ENCODE measurements at places on chromosomes 11 and 22. TPM values are rescaled to one million over a fixed set of nuclear protein-coding genes. Genes with fewer than 3 reads are reported as not detected.
A peak's percentile ranks its signal among the peaks of the same experiment; 100 is the strongest.

The TREH gene
- not detected for total RNA-seq

The APOA1 gene
- total RNA-seq = not detected

The CHST1 gene
- total RNA-seq = not detected

DNA sequence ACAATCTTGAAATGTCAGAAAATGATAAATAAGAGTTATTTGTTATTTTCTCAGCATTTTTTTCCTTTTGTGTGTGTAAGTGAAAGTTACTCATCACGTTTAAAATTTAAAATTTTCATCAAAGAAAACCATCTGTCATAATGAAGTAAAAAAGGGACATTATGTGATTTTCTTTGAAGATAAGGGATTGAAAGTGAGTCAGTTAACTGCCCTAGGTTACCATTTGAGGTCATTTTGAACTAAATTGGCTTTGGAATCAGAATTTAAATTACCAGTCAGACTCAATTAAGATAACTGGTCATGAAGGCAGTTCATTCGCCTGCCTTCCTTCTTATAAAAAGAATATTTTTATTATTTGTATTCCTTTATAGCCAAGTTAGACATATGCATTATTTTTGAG, 14.3 kb downstream of the NCAM1 start:
- no peak overlapping the region for H3K27ac ChIP-seq
- no peaks in the 10 kb centered on the region for H3K36me3 ChIP-seq
- DNase-seq = no peak
- no peaks in the 10 kb centered on the region for H3K4me1 ChIP-seq

- no peak overlapping the region for H3K27ac ChIP-seq
- no peak overlapping the region for H3K4me3 ChIP-seq
- no peak for DNase-seq
- H3K27me3 ChIP-seq = peaks cover 10% of the 10 kb centered on the region
These were observed 12.0 kb downstream of the SLC6A5 start for GRCh38 chr11:20611445-20611844.

DNA sequence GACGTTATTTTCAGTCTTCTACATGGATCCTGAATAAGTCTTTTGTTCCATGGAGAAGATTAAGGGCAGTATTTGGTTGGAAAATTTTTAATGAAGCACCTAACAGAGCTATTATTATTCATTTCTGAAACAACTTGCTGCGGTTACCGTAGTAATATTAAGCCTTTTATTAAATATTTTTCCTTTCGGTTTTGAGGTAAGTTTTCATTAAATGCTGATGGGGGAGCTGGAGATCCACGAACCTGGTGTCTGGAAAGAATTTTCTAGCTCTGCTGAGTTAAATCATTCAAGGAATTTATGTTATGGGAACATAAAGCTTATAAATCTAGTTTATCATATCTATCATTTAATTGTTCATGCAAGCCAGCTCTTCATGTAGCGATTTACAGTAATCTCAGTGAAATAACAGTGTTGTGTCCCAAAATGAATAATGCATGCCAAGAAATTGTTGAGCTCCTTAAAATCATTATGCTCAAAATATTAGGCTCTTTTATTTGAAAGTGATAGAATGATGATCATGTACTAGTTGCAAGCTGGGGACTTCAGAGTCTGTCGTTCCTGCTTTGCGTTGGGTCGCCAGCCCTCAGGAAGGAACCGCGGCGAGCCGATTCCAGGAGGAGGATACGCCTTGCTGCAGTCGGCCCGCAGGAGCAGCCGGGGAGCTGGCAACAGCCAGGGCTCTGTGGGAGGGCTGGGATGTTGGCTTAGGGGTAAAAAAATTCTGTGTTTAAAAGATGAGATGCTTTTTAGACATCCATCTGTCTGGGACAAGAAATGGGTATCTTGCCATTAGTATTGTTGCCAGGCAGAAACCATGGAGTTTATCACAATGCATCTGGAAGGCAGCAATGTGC, 83.1 kb downstream of the TBC1D22A start:
- peaks cover 71% of the 10 kb centered on the region for H3K4me1 ChIP-seq
- no peaks in the 10 kb centered on the region for H3K27me3 ChIP-seq
- H3K36me3 ChIP-seq = 0 out of 2 replicates have a peak, but pooled peaks cover 9% of the 10 kb centered on the region
- peak; percentile 8 for DNase-seq
- H3K4me3 ChIP-seq = peak overlapping the region; percentile 54

- H3K27ac ChIP-seq = no peak overlapping the region
- no peaks in the 10 kb centered on the region for H3K4me1 ChIP-seq
- DNase-seq = no peak
- peaks cover 31% of the 10 kb centered on the region for H3K36me3 ChIP-seq
- H3K27me3 ChIP-seq = no peaks in the 10 kb centered on the region
- H3K4me3 ChIP-seq = no peak overlapping the region
These were observed 59.0 kb downstream of the NCAPD3 start for GRCh38 chr11:134164490-134165370.

- H3K27ac ChIP-seq = no peak overlapping the region
- no peaks in the 10 kb centered on the region for H3K36me3 ChIP-seq
- peaks cover 25% of the 10 kb centered on the region for H3K27me3 ChIP-seq
- DNase-seq = no peak
- H3K4me1 ChIP-seq = no peaks in the 10 kb centered on the region
These were observed 16.8 kb downstream of the SERPING1 start for GRCh38 chr11:57614234-57614772.

DNA sequence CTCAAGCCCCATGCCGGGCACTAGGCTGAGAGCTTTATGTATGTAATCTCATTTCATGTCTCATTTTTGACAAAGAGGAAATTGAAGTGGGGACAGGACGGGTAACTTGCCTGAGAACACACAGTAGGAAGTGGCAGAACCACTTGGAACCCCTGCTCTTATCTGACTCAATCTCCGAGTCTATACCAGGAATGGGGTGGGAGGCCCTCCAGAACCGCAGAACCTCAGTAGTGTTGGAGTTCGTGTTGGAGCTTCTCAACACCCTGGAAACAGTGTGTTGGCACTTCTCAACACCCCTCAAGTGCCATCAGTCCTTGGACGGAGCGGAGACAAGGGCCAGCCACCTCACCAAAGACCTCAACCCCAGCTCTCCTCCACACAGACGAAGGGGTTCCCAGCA, 38.8 kb upstream of the POLA2 start:
- H3K4me3 ChIP-seq = no peak overlapping the region
- no peak overlapping the region for H3K27ac ChIP-seq
- H3K4me1 ChIP-seq = peaks cover 39% of the 10 kb centered on the region
- DNase-seq = no peak
- no peaks in the 10 kb centered on the region for H3K36me3 ChIP-seq

All from HFFc6 (cell line).